Osteoblast (primary cell): ENCODE measurements at places on chromosomes 4 and X.

- no peak for DNase-seq
Observed at GRCh38 chr4:175282407-175282806, 364.2 kb downstream of the ADAM29 start.

DNA sequence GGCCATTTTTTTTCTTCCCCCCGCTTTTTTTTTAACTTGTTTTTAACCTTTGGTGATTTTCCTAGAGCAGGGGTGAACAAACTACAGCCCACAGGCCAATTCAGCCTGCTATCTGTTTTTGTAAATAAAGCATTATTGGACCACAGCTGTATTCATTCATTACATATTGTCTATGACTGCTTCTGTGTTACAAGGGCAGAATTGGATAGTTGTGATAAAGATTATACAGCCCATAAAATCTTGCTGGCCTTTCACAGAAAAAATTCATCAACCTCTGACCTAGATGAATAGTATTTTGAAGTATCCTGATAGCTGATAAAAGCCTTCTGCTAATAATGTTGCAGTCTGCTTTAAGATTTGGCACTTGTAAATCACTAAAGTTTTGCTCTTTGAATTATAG is 63.4 kb downstream of the SMAD1 start:
- no peak for DNase-seq

GRCh38 chr4:117225471-117225870 is 140.1 kb upstream of the TRAM1L1 start:
- DNase-seq, result no peak

- peak; percentile 41 for DNase-seq
Observed at GRCh38 chrX:102930990-102931756, 5.9 kb upstream of the RAB40AL start.

GRCh38 chr4:67615119-67615518 is 56.6 kb downstream of the STAP1 start:
- no peak for DNase-seq

- no peak for DNase-seq
Observed at GRCh38 chrX:134236626-134237614, at the start of gene CCDC160. Gene CCDC160, plus strand, starts transcription at chrX:134237182. Its CDS starts 7,619 bp downstream, at chrX:134244801.

DNA sequence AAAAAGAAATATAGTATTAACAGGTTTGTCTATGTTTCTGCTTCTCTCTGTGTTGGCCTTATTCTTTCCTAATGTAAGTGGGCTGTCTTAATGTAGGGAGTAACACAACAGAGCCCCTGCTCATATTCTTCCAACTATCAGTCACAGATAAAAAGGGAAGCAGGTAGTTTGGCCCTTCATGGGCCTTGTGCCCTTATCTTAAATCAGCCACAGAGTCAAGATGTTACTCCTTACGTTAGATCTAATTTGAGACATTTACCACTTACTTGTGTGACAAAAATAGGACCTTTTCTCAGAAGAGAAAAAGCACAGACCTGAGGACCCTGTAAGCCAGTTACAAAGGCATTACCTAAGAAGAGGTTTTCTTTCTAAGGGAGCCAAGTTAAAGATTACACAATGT is 589.0 kb downstream of the GRXCR1 start:
- no peak for DNase-seq

DNA sequence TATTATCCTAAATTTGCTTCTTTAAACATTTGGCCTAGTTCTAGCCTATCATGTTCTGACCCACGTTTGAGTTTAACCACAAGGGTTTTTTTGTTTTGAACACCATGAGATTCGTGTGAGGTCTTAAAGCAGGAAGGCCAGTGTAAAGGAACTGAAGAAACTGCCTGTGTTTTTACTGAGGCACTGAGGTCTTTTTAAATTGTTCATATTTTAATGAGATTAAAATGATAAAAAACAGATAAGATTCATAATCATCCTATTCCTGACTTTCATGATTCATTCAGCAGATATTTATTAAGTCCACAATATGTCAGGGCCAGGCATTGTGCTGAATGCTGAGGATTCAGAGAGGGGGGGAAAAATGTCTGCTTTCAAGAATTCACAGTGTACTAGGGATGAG is 3.2 kb downstream of the RPS6KA3 start:
- peak; percentile 35 for DNase-seq

DNA sequence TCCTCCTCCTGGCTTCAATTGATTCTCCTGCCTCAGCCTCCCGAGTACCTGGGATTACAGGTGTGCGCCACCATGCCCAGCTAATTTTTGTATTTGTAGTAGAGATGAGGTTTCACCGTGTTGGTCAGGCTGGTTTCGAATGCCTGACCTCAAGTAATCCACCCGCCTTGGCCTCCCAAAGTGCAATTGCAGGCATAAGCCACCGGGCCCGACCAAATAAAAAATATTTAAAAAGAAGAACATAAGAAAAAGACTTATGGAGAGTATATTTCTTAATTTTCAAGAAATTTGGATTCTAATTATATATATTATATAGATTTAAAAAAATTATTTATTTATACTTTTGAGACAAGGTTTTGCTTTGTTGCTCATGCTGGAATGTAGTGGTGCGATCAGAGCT is 29.8 kb downstream of the N4BP2 start:
- DNase-seq, result no peak

DNA sequence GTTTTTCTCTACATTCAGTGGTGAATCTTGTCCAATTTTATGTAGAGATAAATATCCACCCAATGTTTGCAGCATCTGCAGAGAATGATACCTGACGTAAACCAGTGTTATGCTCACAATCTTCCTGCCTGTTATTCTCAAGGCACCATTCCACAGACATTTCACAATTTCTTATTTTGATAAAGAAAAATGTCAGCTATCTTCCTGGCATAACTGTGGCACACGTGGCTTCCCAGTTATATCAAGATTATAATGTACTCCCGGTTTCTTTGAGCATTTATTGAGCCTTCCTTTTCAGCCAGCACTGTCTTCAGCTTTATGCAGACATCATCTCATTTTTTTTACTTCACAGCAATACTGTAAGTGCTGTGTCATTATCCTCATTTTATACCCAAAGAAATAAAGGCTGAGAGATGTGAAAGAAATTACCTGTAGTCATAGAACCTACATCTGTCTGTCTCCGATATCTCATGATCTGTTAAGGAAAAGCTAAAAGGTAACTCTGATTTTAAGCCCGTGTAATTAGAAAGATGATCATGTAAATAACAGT is 1300.8 kb upstream of the TENM3 start:
- no peak for DNase-seq

DNA sequence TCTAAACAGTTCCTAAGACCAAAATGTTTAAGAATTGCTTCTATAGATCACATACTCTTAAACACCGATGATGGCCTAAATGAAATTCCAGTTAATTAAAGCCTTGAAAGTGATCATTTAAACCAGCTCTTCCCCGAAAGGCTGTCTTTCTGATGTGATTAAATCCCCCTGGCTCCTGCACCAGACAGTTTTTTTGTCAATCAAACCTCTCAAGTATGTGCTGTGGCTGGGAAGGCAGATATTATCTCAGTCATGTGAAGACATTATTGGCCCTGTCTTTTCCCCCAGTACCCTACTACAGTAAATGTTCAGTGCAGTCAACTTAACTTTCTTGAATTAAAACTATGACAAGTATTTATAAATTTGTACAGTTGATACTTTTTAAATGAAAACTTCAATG is 121.0 kb upstream of the MYOZ2 start:
- no peak for DNase-seq

DNA sequence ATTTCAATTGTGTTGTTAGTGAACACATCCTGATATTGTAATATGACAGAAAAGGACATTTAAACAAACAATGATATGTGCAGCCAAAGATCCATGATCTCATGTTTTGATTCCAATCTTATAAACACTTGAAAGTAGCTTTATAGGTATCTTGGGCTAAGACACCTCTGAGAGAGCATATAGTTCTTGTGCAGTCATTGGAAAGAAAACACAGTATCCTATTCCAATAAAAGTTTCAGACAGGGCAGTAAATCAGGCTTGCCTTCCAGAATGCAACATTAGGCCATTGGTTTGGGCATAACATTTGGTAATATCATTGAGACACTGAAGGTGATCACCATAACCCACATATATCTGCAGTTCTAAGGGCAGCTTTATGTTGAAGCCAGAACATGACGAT is 188.3 kb upstream of the HCCS start:
- DNase-seq, result no peak

DNA sequence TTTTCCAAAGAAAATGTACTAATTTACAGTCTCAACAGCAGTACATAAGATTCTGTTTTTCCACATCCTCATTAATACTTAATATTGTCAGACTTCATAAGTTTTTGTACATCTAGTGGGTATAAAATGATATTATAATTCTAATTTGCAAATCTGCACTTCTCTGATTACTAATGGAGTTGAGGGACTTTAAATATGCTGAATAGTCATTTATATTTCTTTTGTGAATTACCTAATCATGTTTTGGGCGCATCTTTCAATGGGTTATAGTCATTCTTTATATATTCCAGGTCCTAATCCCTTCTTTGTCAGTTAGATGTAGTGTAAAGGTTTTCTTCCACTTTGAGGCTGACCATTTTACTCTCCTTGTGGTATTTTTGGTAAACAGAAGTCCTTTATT is 96.1 kb downstream of the KDR start:
- DNase-seq, result no peak

DNA sequence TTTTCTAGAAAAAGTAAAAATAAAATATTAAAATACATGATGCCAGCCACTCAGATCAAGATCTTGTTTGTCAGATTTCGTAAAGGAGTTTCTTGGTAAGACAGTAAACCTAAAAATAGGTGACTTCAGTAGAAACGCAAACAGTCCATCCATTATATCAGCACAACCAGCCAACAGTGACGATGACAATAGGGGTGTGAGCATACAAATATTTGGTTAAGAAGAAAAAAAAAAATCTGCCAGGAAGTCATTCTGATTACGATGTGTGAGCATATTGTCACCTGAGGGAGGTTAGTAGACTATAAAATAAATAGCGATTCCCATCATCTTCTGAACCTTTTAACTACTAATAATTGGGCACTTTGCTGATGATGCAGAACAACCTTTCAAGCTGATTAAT is 37.6 kb downstream of the SLC7A11 start:
- no peak for DNase-seq

- DNase-seq, result no peak
Observed at GRCh38 chr4:102318526-102318925, 26.8 kb downstream of the SLC39A8 start.

DNA sequence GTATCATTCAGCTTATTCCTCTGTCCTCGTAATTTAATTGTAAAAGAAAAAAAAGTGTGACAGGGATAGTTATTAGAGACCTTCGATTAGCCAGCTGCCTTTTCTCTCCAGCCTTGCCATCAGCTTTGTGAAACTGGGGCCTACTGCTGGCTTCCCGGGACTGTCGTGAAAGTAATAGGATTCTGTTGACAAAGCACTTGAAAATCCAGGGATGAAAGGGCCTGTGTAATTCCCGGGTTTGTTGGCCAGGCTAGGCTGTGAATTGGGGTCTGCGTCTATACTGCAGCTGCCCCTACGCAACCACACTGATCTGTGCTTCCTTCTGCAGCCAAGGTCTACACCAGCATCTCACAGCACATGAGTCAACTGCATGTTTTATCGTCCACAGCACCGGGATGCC is 120.4 kb upstream of the SCML1 start:
- DNase-seq, result no peak

GRCh38 chr4:20176881-20177280 is 74.8 kb upstream of the SLIT2 start:
- no peak for DNase-seq
